ENCODE measurements at places on chromosomes 16 and 17.

GRCh38 chr16:50368410-50369132 is at the start of gene BRD7:
Gene BRD7, minus strand, starts transcription at chr16:50368988. Its CDS starts 214 bp downstream, at chr16:50368774.
- DNase-seq: no peak

GRCh38 chr16:19071811-19072777 is 4.7 kb downstream of the COQ7 start:
- no peak for DNase-seq

DNA sequence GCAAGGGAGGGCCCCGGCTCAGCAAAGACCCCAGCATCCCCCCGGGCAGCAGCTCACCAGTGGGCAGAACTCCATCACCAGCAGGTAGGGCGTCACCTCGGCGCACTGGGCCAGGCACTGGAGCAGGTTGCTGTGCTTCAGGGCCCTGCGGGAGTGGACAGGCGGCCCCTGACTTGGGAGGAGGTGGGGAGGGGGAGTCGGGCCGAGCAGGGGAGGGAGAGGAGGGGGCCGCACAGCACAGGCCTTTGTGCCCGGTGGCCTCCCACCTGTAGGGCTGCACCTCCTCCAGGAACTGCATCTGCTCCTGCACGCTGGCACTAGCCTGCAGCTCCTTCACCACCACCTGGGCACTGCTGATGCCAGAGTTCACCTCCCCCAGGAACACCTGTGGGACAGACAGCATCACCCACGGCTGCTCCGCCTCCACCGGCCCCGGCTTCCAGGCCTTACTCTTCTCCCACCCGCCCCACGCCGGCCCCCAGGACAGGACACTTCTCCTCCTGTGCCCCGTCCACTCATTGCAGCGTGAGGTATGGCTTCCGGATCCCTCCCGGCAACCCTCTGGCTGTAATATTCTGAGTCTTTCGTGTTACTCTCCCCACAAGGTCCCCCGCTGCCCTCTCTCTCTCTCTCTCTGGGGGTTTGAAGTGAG is 37.7 kb upstream of the PVALEF start:
- DNase-seq: no peak

DNA sequence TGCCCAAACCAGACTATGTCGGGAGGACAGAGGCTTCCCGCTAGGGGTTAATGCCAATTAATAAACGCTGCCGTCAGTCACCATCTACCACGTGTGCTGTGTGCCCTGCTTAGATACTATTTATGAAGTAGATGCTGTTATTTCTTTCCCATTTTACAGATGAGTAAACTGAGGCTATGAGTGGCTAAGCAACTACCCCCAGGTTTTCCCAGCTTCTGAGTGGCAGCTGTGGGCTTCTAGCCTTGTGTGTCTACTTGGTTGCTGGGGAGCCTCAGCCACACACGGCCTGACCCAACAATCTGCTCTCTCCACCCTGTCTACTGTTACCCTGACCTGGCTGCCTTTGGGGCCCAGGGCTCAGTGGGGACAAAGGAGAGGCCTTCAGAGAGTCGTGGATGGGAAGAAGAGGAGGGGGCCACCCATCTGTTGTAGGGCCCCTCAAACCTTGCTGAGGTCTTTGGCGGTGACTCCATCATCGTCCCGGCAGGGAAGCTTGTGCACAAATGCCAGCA is 7.1 kb downstream of the GIT1 start:
- DNase-seq: no peak

DNA sequence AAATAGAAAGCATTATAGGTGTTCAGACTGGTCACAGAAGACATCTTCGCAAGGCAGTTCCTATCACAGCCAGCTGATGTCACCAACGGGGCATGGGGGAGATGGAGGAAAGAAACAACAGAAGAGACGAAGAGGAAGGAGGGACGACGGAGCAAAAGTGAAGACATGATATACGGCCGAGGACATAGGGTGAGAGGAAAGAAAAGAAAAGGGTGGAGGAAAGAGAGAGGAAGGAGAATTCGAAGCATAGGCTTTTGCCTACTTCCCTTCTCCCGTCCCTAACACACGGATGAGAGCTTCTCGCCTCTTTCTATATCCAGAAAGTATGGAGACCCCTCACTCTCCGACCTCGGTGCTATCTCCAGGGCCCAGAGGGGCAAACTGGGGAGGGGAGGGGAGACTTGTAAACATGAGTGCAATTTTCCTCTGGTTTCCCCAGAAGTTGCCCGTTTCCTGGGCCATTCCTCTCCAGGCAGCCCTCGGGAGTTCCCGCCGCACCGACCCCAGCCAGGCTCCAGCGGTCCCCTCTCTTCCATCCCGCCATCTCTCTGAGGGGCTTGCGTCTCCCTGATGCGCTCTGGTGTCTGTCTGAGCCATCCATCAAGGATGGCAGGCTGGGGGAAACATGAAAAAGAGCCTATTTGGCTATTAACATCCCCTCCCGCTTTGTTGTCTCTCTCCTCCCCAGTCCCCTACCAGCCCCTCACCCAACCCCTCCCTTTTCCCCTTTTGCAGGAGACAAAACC is 26.0 kb downstream of the COPZ2 start:
- DNase-seq: no peak

Measured in renal cortex interstitium (tissue), 15 donors.